DND-41 (cell line): ENCODE measurements at places on chromosomes 7 and 10.

DNA sequence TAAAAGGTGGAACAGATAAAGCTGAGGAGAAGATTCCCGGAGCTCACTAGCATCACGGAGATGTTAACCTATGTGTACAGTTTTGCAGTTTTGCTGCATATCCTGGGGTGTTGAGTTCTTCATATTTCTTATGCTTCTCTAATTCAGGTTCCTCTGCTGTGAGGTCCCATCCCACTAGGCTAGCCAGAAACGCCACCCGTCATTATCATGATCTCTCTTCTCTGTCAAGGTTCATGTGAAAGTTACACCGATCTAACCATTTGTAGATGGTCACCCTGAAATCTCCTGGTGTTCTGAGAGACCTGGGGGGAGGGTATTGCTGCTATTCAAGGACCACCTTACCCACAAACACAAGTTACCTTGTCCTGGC, 136.3 kb downstream of the CCDC71L start:
- DNase-seq: no peak

DNA sequence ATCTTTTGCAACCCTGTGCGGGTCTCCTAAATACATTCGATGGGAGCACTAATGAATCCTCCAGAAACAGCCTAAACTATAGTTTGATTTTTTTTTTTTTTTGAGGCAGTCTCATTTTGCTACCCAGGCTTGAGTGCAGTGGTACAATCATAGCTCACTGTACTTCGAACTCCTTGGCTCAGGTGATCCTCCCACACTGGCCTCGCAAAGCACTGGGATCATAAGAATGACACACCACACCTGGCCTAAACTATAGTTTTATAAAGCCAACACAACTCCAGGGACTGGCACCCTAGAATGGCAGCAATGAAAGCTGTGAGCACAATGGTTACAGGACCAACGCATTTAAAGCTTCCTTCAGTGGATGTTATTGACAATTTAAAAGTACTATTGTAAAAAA, 14.5 kb upstream of the JMJD1C start:
- no peak for DNase-seq

GRCh38 chr10:76270464-76270863, 839.0 kb downstream of the LRMDA start:
- DNase-seq: no peak

DNA sequence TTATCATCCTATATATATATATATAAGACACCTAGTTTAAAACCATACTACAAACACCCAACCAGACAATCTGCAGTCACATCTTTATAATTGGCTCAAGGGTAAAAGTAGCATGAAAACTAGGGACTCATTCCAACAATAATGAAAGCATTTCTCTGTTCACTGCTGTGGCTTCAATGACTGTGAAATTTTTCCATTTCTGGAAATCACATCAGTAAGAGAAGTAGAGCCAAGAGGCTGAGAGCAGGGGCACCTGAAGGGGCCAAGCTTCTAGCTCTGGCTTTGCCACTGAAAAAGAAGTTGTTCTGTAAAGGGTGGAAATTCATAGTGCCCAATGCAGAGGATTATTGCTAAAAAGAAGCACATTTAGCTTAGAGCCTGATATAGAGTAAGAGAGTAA, 158.6 kb upstream of the GLI3 start:
- no peak for DNase-seq

DNA sequence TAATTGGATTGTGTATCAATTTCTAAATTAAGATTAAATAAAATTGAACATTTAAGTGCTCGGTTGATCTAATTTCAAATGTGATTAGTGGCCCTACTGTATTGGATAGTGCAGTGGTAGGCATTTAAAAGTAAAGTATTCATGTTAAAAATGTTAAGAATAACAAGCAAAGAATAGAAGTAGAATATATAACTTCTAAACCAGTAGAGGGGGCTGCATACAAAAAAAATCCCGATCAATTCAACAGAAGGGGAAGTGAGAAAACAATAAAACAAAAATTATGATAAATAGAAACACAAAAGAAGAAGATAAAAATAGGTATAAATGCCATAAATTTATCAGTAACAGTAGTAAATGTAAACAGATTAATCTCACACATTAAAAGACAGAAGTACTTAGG, 24.9 kb upstream of the WDFY4 start:
- DNase-seq: no peak

GRCh38 chr10:61974601-61975390, 73.3 kb downstream of the ARID5B start:
- no peak for DNase-seq

DNA sequence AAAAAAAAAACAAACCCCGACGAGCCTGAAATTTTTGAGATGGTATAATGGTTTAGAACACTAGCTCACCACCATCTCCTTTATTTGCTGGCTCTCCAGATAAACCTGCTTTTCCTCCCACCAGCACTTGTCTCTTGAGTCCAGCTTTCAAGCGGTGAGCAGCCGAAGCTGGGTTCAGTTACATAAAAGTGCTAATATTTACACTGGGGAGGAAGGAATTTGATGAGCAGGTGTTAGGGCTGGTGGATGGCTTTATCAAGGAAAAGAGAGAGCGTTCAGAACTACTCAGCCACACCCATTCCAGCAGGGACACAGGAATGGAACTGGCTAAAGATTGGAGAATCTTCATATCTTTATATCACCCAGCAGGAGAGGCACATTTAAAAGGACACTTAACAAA, 6.6 kb upstream of the CALML3 start:
- DNase-seq: no peak

DNA sequence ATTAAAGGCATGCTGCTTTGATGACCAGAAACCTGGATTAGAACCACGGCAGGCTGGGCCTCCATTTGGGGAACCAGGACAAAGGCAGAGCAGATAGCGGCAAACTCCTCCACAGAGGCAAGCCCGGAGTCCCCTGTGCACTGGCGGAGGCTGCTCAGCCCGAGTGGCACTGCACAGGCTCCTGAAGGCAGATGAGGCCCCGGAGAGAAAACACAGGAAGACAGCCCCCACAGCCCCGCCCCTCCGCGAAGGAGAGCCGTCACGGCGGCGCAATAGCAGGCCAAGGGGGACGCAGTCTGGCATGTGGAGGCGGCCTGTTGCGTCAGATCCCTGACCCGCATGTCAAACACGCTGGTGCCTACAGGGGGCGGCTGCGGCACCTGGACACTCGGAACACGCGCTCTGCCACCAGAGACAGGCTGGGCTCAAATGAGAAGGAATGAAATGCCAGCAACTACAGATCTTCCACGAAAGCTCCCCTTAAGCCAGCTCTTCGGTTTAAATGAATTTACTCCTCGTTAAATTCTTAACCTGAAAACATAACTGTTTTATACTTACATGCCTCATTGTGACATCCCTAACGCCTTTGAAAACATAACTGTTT, 128.5 kb downstream of the MAD1L1 start:
- DNase-seq: peak; percentile 16

- DNase-seq: no peak
These were observed 80.1 kb downstream of the PRKCQ start for GRCh38 chr10:6499974-6500373.

- DNase-seq: peak; percentile 51
These were observed 460 bp downstream of the ANXA11 start for GRCh38 chr10:80204677-80205476.

- DNase-seq: no peak
These were observed 54.7 kb upstream of the NPTX2 start for GRCh38 chr7:98562381-98562823.

- DNase-seq: no peak
These were observed 4.9 kb upstream of the PNLIP start for GRCh38 chr10:116540814-116541213.

- no peak for DNase-seq
These were observed 42.1 kb downstream of the FAM53B start for GRCh38 chr10:124701881-124702656.

DNA sequence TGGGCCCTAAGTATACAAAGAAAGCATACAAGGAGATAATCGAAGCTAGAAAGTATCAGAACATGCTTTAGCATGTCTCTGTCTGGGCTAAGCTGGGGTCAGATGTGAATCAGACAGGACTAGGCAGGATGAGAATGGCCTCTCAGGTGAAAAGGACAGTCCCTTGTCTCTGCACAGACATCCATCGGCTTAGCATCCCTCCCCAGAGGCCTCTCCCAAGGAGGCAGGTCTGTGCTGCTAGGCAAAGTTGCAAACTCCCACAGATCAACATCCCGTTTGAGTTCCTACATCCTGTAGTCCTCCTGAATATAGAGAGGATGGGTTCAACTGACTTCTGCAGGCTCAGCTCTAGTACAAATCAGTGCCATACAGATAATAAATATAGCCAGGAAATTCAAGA, 24.5 kb downstream of the CHST15 start:
- no peak for DNase-seq

- no peak for DNase-seq
These were observed 33.6 kb downstream of the GSAP start for GRCh38 chr7:77382532-77382931.

DNA sequence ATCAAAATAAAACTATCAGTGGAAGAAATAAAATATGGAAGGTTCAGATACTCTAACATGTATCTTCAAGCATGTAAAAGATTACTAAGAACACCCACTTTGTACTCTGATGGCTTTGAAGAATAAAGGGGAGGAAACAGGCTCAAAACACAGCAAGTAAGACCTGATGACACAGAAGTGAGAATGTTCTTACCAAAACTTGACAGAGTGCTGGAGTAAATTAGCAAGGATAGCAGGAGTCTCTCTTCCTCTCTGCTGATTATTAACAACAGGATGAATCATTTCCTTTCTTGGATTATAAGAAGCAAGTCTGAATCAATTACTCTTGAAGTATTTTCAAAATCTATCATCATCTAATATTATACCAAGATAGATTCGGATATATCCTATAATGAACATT, 47.5 kb downstream of the GLI3 start:
- no peak for DNase-seq

DNA sequence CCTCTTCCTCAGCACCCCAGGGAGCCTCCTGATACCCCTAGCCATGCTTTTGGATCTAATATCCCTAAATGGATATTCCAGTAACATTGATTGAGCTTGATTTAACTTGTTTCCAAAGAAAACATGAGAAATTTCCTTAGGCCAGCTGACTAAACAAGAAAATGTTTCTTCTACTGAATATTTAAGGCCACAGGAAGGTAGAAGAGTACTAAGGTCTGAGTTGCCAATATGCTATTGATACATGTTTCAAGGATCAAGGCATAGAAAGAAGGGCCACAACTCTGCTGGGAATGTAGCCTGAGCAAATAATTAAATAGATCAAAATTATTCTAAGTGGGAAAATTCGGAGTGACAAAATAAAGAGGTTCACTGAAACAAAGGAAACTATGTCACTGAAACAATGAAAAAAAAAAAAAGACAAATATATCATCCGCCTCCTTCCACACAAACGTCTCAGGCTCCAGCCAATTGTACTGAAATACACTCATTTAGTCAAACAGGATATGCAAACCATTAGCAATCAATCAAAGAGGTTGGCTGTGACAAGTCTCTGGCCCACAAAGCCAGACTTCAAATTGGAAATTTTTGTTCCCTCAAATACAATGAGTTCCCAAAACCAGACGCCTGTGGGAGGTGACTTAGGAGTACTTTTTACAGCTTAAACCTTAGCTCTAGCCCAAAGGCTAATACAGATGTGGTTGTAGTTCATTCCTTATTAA, 396.2 kb downstream of the HTR7 start:
- DNase-seq: no peak

GRCh38 chr7:157149317-157149716, 10.6 kb downstream of the UBE3C start:
- no peak for DNase-seq

- DNase-seq: no peak
These were observed 72.7 kb downstream of the CUBN start for GRCh38 chr10:17056781-17057428.

GRCh38 chr7:81206217-81206616, 287.4 kb upstream of the SEMA3C start:
- DNase-seq: no peak

DNA sequence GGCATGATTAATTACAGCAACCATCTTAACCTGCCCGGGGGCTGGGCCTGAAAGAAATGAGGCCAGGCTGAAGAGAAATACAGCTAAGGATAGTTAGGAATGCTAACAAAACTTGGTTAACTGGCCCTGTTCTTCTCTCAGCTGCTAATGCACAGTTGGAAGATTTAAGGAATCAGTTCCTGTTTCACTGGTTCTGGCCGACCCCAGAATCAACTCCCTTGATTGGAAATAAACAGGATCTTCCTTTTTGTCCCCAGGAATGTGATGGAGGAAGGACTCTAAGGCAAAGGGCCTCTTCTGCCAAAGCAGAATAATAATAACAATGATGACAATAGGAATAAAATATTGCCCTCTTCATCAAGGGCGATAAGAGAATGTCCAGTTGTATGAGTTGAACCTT, 3.5 kb upstream of the LRMDA start:
- no peak for DNase-seq

- no peak for DNase-seq
These were observed 31.2 kb upstream of the GPR37 start for GRCh38 chr7:124796771-124797170.

- no peak for DNase-seq
These were observed 197.0 kb upstream of the AGK start for GRCh38 chr7:141354251-141354650.

DNA sequence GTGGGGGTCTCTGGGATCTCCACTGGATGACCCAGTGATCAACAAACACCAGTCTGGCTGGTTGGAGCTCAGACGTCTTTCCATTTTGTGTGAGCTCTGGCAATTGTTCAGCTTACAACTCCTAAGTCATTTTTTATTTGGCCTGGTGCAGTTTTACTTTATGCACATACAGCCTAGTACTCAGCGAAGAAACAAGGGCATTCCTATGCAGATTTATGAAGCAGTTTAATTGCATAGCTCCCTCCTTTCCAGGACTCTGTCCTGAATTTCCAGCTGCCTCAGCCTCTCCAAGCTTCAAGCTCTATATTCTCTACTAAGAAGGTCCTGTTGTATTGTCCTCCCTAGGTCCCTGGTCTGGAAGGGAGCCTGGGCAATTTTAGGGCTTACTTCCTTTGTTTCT, 145.6 kb upstream of the GALNT17 start:
- DNase-seq: no peak

- no peak for DNase-seq
These were observed 18.3 kb downstream of the SGMS1 start for GRCh38 chr10:50605269-50605950.

DNA sequence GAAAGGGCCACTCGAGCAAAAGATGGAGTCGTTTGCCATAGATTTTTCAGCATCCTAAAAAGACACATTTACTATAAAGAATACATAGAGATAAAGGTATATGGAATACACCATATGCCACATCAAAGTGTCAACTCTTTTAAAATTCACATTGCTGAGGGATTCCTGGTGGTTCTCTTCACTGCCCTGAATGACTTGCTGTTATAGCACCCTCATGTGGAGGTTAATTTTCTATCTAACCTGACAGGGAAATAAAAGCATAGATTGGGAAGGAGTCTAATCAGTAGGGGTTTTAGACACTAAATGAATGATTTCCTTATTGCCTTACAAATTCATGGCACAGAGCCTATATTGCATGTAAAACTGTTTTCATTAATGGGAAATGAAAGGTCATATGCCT, 25.9 kb downstream of the DNAH11 start:
- DNase-seq: no peak

- DNase-seq: no peak
These were observed 1165.6 kb downstream of the CNTNAP2 start for GRCh38 chr7:147282204-147282603.
